ENCODE measurements at places on chromosomes 7 and 10.
A peak's percentile ranks its signal among the peaks of the same experiment; 100 is the strongest.

- no peak for DNase-seq
Measured at GRCh38 chr7:121037957-121038716, 49.6 kb downstream of the CPED1 start.

DNA sequence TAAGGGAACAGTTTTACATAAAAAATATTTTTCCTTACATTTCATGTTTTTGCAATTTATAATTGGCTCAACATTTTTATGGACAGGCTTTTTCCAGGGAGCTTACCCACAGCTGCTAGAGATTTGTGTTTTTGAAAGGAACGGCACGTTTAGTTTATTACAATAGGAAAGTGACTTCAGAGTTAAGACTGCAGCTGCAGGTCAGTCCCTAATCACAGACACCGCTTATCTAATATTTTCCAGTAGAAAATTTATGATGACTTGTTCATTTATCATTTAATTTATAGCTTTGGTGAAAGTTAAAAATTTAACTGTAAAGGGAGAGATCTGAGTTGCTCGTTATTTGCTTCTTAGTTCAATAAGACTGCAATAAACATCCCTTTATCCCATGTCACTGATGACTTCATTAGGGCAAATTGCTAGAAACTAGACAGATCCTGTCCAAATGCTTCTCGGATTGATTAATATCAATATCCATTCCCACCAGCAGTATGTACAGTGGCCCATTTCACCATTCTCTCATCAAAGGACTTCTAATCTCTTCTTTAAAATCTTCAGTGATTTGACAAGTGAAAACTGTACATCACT, 97.0 kb upstream of the ODAD2 start:
- DNase-seq, result no peak

DNA sequence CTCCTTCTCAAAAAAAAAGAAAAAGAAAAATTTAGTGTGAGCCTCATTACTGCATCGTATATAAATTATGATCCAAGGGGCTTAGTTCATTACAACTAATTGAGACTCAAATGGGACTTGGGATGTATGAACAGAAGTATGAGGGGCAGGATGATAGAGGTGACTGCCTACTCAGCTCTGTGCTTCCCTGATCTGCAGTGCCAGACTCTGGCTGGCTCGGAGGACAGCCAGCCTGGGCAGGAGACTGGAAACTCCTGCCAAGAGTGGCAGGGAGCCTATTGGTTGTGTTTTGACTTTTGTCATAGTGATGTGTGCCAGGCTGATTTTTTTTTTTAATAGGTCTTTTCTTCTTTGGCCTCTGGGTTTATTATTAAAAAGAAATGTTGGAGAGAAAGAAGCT, 73.8 kb upstream of the GTF2IRD1 start:
- no peak for DNase-seq

GRCh38 chr10:20963721-20964595, 66.8 kb upstream of the NEBL start:
- DNase-seq, result no peak

- DNase-seq, result peak; percentile 49
Measured at GRCh38 chr7:52715701-52716100, 319.7 kb upstream of the POM121L12 start.

GRCh38 chr10:35422228-35422627, 85.9 kb downstream of the CCNY start:
- no peak for DNase-seq
